ENCODE measurements at places on chromosomes 5 and 9.

DNA sequence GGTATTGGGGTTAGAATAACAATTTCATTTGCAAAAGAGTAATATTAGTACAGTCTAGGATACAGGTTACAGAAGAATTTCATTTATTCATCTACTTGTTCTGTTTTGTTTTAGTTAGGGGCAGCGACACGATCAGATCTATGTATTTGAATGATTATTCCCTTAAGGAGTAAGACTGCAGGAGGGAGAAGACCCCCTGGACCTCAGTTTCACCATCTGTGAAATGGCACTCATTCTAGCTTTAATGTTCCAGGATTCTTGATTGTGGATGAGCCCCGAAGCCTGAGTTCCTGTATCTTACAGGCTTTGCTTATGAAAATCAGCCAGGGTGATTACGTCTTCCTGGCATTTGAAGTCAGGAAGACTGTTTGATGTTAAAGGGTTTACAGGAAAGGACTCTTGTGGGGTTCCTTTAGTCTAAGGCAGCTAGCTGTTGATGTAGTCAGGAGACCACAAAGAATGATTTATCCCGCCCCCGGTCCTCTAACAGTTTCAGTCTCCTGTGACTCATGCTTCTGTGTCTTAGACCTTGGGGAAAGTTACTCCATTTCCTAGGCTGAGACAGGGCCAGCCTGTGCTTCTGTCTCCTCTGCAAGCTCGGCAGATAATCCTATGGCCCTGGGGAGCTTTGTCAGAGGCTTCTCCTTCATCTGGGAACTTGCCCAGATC lies 11.5 kb downstream of the SMIM3 start:
- DNase-seq = no peak

- DNase-seq = no peak
Observed at GRCh38 chr5:96242571-96242970, 190.5 kb downstream of the PCSK1 start.

- no peak for DNase-seq
Observed at GRCh38 chr5:174937201-174938123, 213.1 kb downstream of the MSX2 start.

GRCh38 chr5:64971513-64971912 lies 202.8 kb downstream of the CWC27 start:
- DNase-seq = no peak

DNA sequence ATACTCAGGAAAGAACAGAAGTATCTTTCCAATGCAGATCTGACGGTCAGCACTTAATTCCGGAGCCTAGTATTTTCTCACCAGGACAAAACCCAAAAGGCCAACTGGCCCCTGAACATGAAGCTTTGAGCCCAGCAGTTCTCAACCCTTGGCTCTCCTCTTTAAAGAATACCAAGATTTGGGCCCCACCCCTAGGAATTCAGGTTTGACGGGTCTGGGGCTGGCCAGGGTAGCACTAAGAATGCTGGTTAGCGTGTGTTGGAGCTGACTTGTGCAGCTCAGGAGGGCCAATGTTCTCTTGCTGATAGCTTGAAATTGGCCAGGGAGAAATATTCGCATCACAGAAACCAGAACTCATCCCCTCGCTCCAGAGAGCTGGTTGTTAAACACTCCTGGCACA lies 88.3 kb upstream of the PTCH1 start:
- no peak for DNase-seq

GRCh38 chr5:98432378-98432777 lies 341.1 kb upstream of the RGMB start:
- no peak for DNase-seq

DNA sequence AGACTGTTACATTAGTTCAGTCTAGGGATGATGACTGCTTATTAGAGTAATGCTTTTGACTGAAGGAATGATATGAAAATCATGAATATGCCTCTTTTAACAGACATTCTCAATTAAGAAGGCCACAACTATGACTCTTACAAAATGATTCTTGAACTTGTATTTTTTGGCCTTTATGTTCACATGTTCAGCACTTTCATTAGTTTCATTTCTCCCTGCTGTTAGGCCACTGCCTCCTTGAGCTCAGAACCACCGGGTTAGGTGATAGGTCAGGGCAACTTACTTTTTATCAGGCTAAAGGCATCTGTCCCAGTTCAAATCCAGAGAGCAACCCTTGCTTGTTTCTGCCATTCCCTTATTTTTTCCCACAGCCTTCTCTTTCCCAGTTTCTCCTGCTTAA lies 235.2 kb upstream of the ELL2 start:
- no peak for DNase-seq

GRCh38 chr5:75568202-75568601 lies 43.1 kb upstream of the ANKDD1B start:
- no peak for DNase-seq

- DNase-seq = no peak
Observed at GRCh38 chr9:27125030-27125429, 16.0 kb downstream of the TEK start.

DNA sequence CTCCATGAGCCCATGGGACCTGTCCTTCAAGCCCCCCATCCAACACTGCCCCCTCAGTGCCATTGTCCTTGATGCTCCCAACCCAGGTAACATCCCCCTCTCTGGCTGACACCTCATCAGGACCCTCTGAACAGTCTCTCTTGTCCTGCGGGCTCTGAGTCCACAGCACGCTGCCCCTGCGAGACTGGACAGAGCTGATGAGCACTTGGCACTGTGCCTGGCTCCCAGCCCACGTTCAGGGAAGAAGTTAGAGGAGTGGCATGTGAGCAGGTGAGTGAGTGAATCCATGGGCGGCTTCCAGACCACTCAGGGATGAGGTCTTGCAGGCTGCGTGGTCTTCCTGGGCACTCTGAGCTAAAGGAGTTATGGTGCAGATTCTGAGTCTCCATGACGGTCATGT lies 70.7 kb downstream of the PAX5 start:
- no peak for DNase-seq

GRCh38 chr5:79727451-79728355 lies 38.1 kb downstream of the CMYA5 start:
- DNase-seq = no peak

- DNase-seq = peak; percentile 24
Observed at GRCh38 chr5:149128023-149128875, 13.0 kb upstream of the ABLIM3 start.

DNA sequence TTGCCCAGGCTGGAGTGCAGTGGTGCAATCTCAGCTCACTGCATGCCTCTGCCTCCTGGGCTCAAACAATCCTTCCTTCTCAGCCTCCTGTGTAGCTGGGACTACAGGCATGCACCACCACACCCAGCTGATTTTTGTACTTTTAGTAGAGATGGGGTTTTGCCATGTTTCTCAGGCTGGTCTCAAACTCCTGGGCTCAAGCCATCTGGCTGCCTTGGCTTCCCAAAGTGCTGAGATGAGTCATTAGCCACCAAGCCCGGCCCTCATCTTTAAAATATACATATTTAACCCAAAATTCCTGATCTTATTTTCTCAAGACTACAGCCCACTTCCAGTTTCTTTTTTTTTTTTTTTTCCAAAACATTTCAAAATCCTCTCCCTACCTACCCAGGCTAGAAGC lies 31.7 kb upstream of the MINAR2 start:
- no peak for DNase-seq

GRCh38 chr9:74120470-74120869 lies 376.7 kb upstream of the RORB start:
- no peak for DNase-seq

GRCh38 chr5:176388003-176388443 lies 375 bp downstream of the NOP16 start:
- DNase-seq = no peak

- DNase-seq = no peak
Observed at GRCh38 chr9:110825950-110826349, 157.4 kb downstream of the MUSK start.

- no peak for DNase-seq
Observed at GRCh38 chr9:20125727-20126126, 336.9 kb upstream of the SLC24A2 start.

- DNase-seq = no peak
Observed at GRCh38 chr9:108133101-108133500, 643.5 kb upstream of the KLF4 start.

- DNase-seq = no peak
Observed at GRCh38 chr9:6910497-6910896, 152.7 kb downstream of the KDM4C start.

DNA sequence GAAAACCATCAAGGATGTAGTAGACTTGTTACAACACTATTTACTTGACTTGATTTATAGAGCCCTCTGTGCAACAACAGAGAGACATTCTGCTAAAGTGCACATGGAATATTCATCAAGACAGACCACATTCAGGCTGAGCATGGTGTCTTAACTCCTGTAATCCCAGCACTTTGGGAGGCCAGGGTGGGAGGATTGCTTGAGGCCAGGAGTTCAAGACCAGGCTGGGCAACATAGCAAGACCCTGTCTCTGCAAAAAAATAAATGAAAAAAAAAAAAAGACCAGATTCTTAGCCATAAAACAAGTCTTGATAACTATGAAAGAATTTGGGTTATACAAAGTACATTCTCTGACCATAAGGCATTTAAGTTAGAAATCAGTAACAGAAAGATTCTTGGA lies 25.3 kb downstream of the DENND4C start:
- DNase-seq = no peak

DNA sequence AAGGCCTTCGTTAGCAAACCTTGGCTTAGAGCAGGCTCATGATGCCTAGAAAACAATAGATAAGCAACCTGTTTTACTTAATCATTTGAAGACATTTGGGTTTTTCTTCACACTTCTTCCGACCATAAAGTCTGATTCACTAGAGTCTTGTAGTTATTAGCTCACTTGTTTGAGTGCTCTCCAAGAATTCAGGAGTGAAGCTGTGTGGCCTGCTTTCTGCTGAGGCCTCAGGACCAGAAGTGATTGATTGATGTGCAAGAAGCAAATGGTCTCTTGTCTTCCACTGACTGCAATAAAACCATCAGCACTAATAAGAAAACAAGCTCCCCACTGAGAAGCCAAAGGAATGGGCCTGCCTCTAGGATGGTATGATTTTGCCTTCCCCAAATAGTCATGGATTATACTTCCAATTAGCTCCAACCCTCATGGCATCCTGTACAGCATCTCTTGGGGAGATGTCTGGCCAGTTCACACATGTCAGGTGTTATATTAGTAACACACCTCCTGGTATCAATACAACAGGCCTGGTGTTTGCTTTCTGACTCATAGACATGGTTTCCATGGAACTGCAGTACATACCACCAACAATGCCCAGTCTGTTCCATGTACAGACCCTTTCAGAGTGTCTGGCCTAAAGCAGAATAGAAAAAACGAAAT lies 317.6 kb downstream of the CWC27 start:
- no peak for DNase-seq

DNA sequence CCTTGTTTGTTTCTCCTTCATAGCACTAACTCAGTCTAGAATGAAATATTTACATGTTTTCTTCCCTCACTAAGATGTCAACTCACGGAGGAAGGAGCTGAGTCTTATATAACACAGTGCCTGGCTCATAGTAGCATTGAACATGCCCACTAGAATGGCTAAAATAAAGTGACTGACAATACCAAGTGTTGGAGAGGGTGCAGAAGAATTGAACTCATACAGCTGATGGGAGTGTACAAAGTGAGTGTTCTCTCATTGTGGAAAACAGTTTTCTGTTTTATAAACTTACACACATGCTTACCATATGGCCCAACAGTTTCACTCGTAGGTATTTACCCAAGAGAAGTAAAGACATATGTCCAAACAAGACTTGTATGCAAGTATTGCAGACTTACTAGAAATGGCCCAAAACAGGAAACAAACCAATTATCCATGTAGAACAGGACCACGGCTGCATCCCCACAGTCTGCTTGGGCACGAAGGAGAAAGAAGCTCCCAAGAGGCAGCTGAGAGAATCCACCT lies 87.5 kb downstream of the PPARGC1B start:
- no peak for DNase-seq

GRCh38 chr5:150729859-150730258 lies 29.0 kb downstream of the DCTN4 start:
- DNase-seq = no peak

- DNase-seq = no peak
Observed at GRCh38 chr5:102800427-102800826, 45.3 kb downstream of the PAM start.

- no peak for DNase-seq
Observed at GRCh38 chr5:73358366-73358765, 90.2 kb downstream of the FOXD1 start.

DNA sequence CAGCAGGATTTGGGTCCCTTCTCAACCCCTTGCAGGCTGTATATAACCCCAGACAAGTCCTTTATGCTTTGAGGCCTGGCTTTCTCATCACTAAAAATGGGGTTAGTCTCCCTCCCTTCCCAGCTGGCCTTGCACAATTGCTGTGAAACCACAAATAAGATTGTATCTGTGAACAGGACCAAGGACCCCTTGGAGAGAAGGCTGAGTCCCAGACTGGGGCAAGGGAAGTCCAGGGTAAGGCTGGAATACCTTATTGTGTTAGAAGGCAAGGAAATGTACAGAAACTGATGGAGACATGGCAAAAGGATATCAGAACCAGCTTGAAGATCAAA lies 11.4 kb downstream of the MACROH2A1 start:
- no peak for DNase-seq

DNA sequence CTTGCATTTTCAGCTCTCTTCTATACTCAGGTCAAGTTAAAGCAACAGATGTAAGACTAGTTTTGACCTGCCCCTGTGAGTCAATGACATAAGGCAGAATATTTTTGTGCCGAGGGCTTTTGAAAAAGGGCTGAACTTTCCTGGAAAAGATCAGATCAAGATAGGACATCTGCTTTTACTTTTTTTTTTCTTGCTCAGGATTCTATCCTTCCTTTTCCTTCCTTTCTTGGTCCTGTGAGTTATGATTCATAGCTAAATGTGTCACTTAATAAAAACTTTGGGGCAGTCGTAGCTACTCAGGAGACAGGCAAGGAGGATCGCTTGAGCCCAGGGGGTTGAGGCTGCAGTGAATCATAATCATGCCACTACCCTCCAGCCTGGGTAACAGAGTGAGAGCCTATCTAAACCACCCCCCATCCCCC lies 84.3 kb upstream of the BRINP1 start:
- no peak for DNase-seq

DNA sequence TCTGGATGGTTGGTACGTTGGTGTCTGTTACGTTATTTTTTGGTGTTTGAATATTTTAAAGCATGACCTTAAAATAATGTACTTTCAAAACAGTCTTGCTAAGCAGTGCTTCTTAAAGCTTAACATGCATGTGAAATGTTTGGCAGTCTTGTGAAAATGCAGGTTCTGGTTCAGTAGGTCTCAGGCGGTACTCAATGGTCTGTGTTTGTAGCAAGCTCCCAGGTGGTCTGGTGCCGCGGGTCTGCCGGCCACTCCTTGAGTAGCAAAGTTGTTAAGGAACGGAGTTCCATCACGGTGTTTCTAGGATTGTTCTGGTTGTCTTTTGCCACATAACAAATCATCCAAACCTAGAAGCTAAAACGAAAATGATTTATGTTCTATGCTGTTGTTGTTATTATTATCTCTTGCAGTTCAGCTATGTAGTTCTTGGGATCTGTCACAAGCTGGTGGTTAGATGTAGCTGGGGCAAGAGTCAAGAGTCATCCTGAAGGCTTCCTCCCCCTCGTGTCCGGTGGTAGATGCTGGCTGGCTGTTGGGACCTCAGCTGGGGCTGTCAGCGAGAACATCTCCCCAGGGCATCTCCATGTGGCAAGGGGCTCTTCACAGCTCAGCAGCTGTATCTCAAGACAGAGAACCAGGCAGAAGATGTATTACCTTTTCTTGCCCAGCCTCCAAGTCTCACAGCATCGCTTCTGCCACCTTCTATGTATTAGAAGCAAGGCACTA lies 186.8 kb downstream of the PALM2AKAP2 start:
- peak; percentile 12 for DNase-seq

Data from GM19239 (cell line).